ENCODE measurements at places on chromosomes 2 and 18.

DNA sequence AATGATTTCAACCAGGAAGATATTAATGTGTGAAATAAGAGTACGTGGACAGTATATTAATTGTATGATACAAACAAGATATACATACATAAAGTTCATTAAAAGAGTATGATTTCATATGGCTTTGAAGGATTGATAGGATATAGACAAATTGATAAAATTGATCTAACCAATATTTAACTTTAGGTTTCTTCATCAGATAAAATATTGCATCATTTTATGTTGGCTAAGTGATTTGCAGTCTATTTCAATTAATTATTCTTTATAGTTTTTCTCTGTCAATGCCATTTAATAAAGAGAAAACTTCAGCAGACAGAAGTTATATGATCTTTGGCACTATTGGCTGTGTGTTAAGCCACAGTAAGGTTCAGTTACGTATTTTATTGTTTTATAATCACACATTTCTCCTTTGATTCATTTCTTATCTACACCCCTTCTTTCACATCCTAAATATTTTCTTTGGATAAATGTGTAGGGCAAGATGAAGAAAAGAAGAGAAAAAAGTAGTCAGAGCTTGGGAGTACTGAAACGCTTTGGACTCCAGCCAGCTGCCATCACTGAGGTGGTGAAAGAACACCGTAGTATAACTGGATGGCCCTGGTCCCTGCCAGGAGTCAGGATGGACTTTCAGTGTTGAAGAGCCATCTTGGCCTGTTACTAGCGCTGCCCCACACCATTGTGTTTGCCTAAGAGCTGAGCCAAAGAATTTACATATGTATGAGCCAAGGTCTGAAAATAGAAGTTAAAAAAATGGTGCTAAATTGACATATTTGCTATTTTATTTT is 9.8 kb upstream of the CPS1 start:
- no peak overlapping the region for H3K27ac ChIP-seq
- no peaks in the 10 kb centered on the region for H3K36me3 ChIP-seq
- H3K4me1 ChIP-seq = no peaks in the 10 kb centered on the region
- DNase-seq = no peak
- no peaks in the 10 kb centered on the region for H3K27me3 ChIP-seq

- H3K27me3 ChIP-seq = no peaks in the 10 kb centered on the region
- DNase-seq = no peak
- H3K4me1 ChIP-seq = peaks cover 4% of the 10 kb centered on the region
- H3K27ac ChIP-seq = no peak overlapping the region
- no peaks in the 10 kb centered on the region for H3K36me3 ChIP-seq
These were observed 159.3 kb downstream of the CYRIA start for GRCh38 chr2:16506366-16506765.

DNA sequence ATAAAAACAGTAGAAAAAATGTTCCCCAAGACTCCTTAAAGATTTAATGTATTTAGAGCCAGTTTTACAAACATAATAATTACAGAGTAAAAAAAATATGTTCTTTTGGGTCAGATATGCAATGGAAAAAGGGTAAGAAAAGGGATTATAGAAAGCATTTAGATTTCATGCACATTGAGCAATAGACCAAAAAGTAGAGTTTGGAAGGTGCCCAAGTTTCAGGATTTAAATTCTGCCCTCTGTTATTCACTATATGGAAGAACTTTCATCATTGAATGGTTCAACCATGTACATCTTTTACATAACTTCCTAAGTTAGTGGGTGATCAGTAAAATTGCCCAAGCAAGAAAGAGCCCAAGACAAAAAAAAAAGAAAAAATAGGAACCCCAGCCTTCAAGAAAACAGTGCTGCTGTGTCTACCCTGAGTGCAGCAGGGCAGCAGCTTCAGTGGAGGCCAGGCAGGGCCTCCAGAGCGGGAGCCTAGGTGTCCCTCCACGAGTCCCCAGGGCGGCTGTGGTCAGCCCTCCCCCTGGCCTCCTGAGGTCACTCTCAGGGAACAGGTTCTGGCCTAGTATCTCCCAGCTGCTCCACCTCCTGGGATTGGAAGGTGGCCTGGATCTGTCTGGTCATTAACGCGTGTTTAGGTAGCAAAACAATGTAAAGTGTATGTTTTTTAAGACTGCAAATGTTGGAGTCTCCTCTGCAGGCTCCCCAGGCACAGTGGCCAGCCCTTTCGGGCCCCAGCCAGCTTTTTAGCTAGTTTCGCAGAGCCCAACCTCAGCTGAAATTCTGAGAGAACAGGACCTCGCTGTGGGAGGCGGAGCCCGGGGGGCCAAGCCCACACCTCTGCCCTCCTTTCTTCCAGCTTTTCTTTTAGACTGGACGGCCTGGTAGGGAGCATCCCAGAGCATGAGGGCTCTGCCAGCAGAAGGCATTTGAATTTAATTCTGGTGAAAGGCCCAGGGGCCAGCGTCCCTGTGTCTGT is 77.3 kb downstream of the TEX51 start:
- no peak overlapping the region for H3K27ac ChIP-seq
- H3K36me3 ChIP-seq = no peaks in the 10 kb centered on the region
- H3K4me3 ChIP-seq = no peak overlapping the region
- H3K4me1 ChIP-seq = peaks cover 10% of the 10 kb centered on the region

- no peaks in the 10 kb centered on the region for H3K36me3 ChIP-seq
- H3K27ac ChIP-seq = no peak overlapping the region
- no peaks in the 10 kb centered on the region for H3K27me3 ChIP-seq
These were observed 35.5 kb downstream of the NXPH2 start for GRCh38 chr2:138744713-138745112.

DNA sequence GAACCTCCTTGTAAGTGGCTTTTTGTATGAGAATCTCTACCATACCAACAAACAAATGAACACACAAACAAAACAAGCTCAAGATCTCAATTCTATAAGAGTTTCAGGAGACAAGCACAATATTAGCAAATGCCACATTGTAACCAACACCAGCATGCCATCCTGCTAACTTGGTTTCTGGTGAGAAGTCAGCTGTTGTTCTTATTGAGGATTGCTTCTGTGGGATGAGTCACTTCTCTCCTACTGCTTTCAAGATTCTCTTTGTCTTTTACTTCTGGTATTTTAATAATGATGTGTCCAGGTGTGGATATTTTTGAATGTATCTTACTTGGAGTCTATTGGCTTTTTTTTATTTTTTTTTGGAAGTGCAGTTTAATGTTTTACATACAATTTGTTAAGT is 131.7 kb downstream of the BCL2L11 start:
- H3K4me3 ChIP-seq = no peak overlapping the region
- no peak overlapping the region for H3K27ac ChIP-seq
- DNase-seq = no peak
- no peaks in the 10 kb centered on the region for H3K27me3 ChIP-seq
- no peaks in the 10 kb centered on the region for H3K4me1 ChIP-seq

- H3K4me3 ChIP-seq = no peak overlapping the region
- H3K27me3 ChIP-seq = no peaks in the 10 kb centered on the region
- H3K4me1 ChIP-seq = no peaks in the 10 kb centered on the region
- no peak for DNase-seq
- H3K36me3 ChIP-seq = no peaks in the 10 kb centered on the region
These were observed 214.0 kb upstream of the TRIB2 start for GRCh38 chr2:12502759-12503158.

DNA sequence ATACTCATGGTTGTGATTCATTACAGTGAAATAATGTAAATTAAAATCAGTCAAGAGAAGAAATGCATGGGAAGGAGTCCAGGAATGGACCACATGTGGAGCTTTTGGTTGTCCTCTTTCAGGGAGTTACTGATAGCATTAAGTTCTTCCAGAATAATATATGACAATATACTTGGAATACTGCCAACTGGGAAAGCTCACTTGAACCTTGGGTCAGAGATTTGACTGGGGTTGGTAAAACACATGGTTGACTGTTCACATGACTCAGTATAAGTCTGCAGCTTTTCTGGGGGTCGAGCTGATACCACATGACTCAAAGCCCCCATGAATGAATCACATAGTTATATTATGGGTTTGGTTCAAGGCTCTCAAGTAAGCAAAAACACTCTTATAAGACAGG is 1109.0 kb upstream of the CHAC2 start:
- H3K27me3 ChIP-seq = no peaks in the 10 kb centered on the region
- H3K27ac ChIP-seq = no peak overlapping the region
- H3K4me1 ChIP-seq = no peaks in the 10 kb centered on the region
- no peak overlapping the region for H3K4me3 ChIP-seq
- no peaks in the 10 kb centered on the region for H3K36me3 ChIP-seq

DNA sequence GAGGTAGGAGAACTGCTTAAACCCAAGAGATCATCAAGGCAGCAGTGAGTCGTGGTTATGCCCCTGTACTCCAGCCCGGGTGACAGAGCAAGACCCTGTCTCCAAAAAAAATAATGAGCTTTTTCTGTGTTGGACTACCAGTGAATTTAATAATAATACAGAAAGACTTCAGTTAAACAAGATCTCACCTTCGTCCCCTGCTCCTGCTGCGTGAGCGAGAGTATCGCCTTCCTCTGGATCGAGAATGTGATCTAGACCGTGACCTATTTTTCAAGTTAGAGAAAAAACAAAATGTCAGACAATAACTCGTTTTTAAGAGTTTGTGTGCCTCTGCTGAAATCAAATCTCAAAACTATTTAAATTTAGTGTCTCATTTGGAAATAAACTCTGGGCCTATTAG is 2.8 kb downstream of the SRSF7 start:
- H3K27me3 ChIP-seq = no peaks in the 10 kb centered on the region
- no peak overlapping the region for H3K27ac ChIP-seq
- no peaks in the 10 kb centered on the region for H3K36me3 ChIP-seq
- H3K4me3 ChIP-seq = no peak overlapping the region

DNA sequence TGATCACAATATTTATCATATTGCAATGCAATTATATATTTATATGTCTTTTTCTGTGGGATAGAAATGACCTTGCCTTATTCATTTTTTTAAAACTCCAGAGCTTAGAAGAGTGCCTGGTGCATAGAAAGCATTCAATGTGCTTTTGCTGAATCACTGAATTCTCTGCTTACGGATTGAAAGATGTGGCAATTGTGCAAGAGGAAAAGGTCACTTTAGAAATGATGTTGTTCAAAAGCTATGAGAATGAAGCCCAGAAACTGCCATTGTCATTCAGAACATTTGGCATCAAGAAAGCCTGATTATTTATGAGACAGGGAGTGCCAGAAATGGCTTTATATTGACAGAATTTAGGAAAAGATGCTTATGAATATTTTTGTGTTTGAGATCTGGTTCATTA is 678.6 kb upstream of the CDH2 start:
- no peak overlapping the region for H3K27ac ChIP-seq
- H3K27me3 ChIP-seq = no peaks in the 10 kb centered on the region
- no peak for DNase-seq
- H3K36me3 ChIP-seq = no peaks in the 10 kb centered on the region

DNA sequence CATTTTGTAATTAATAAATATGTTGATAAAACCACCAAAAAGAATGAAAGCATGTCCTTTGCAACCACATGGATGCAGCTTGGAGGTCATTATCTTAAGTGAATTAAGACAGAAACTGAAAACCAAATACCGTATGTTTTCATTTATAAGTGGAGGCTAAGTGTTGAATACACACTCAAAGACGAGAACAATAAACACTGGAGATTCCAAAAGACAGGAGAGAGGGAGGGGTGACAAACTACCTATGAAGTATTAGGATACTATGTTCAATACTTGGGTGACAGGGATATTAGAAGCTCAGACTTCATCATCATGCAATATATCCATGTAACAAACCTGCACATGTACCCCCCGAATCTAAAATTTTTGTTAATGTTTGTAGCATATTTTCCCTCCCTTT is 7.0 kb downstream of the ERLEC1 start:
- H3K36me3 ChIP-seq = peaks cover 3% of the 10 kb centered on the region
- no peak overlapping the region for H3K4me3 ChIP-seq
- H3K4me1 ChIP-seq = peaks cover 14% of the 10 kb centered on the region
- H3K27me3 ChIP-seq = no peaks in the 10 kb centered on the region
- no peak overlapping the region for H3K27ac ChIP-seq
- DNase-seq = no peak

GRCh38 chr18:49591271-49591670 is 29.4 kb downstream of the LIPG start:
- no peak for DNase-seq

GRCh38 chr2:174931724-174932123 is 73.5 kb downstream of the CHN1 start:
- H3K36me3 ChIP-seq = no peaks in the 10 kb centered on the region
- H3K27me3 ChIP-seq = no peaks in the 10 kb centered on the region
- H3K27ac ChIP-seq = no peak overlapping the region
- no peaks in the 10 kb centered on the region for H3K4me1 ChIP-seq
- DNase-seq = no peak

DNA sequence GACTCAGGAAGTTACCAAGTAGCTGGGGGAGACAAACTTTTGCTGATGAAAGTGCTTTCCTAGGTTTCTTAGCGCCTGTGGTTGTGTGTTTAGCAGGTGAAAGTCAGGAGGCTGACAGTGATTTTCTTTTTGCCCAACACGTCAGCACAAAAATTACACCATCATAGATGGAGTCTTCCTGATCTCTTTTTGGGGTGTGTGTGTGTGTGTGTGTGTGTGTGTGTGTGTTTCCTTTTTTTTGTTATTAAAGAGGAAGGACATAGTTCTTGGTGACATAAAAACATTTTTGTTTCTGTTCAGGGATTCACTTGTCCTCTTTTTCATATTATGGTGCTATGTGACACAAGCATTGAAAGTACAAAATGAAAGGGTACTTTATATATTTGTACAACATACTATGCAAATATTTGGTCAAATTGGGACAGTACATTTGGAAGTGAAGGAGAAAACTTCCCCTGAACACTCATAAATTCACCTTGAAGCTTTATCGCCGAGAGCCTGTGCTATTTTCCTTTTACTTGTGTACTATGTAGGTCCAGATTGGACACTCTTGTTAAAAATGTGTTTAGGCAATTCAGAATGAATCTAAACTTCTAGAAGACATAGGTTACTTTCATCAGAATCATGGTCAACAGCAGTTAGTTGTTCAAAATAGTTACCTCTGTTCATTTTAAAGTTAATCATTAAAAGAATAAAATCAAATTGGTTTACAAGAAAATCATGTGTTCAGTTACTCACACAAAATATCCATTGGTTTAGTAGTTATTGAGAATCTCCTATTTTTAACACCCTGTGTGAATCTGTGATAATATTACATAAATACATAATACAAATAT is 491.9 kb downstream of the IRS1 start:
- H3K27me3 ChIP-seq = no peaks in the 10 kb centered on the region
- no peak overlapping the region for H3K27ac ChIP-seq
- H3K36me3 ChIP-seq = no peaks in the 10 kb centered on the region
- H3K4me1 ChIP-seq = no peaks in the 10 kb centered on the region

Data from tibial nerve (tissue), 4 donors.